ENCODE measurements at places on chromosomes 4 and X.

DNA sequence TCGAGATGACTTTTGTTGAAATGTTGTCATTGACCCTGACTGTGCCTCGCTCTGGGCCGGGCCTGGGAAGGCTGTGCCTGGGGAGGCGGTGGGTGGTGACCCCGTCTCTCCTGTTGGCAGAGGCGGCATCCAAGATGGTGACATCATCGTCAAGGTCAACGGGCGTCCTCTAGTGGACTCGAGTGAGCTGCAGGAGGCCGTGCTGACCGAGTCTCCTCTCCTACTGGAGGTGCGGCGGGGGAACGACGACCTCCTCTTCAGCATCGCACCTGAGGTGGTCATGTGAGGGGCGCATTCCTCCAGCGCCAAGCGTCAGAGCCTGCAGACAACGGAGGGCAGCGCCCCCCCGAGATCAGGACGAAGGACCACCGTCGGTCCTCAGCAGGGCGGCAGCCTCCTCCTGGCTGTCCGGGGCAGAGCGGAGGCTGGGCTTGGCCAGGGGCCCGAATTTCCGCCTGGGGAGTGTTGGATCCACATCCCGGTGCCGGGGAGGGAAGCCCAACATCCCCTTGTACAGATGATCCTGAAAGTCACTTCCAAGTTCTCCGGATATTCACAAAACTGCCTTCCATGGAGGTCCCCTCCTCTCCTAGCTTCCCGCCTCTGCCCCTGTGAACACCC is 36.4 kb downstream of the HTRA3 start:
- DNase-seq: no peak

GRCh38 chr4:48445704-48446103 is 37.4 kb upstream of the SLC10A4 start:
- no peak for DNase-seq

GRCh38 chr4:154467886-154468285 is 23.7 kb downstream of the DCHS2 start:
- DNase-seq: no peak

GRCh38 chr4:112378858-112379257 is 81.7 kb downstream of the ALPK1 start:
- DNase-seq: no peak

DNA sequence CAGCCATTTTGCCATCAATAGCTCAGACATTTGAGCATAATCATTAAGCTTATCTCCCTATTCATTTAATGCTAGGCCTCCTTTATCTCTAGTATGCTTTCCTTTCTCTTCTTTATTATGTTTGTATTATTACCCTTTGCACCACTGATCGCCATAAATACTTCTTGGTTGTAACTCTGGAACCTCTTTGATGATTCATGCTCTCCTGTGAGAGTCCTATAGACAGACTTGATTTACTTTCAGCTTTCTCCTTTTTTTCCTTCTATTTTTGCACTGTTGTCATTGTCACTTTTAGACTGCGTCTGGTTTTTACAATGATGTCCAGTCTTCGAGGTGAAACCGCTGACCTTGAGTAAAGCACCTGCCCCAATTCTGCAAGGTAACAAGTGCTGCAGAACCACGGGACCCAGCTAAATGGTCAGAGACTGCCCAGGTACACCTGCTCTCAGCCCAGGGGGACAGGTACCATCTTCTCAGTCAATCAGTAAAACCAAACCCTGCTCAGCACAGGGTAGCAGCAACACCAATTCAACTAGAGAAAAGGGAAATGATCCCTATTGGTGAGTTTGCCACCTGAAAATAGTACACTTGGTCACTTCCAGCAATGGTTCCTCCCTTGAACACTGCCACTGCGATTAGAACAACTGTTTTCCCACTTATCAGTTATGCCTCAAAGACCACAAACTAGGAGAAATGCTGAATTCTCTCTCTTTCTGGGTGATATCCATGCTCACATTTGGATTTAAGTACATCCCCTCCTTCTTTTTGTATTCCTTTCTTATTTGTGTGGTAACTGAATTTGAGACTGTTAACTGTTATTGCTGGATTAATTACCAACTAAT is 125.1 kb downstream of the MAML3 start:
- no peak for DNase-seq

DNA sequence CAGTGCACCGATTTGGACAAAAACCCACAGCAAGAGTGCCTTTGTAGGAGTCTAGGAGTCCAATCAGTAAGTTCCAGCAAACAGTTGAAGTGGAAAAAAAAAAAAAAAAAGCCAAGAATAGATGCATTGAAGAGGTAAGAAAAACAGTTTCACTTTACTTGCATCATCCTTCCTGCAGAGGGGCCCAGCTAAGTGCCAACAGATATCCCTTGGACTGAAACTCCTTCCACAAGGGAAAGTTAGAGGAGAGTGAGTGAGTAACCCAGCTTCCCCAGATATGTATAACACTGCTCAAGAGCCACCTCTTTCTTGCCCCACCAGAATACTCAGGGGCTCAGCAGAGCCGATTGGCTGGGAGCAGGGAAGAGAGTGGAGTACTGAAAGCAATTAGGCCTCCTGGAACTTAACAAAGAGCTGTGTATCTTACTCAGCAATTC is 617.7 kb upstream of the SMIM31 start:
- no peak for DNase-seq

DNA sequence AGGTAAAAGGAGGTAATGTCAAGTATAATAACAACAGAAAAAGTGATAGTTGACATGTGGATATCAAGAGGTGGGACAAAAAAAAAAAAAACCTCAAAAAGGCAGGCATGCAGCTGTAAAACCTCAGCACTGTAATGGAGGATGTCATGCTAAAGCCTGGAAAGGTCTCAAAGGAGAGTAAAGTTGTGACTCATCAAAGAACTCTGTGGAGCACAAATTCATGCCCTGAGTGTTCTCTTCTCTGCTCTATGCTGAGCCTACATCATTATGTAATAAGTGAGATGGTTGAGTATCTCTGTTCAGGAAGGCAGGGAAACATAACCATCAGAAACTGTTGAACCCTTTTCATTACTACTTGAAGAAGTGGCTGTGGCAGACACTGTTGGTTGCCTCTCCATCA is 597.8 kb downstream of the BCOR start:
- DNase-seq: no peak
